ENCODE measurements at places on chromosomes 4 and X.

DNA sequence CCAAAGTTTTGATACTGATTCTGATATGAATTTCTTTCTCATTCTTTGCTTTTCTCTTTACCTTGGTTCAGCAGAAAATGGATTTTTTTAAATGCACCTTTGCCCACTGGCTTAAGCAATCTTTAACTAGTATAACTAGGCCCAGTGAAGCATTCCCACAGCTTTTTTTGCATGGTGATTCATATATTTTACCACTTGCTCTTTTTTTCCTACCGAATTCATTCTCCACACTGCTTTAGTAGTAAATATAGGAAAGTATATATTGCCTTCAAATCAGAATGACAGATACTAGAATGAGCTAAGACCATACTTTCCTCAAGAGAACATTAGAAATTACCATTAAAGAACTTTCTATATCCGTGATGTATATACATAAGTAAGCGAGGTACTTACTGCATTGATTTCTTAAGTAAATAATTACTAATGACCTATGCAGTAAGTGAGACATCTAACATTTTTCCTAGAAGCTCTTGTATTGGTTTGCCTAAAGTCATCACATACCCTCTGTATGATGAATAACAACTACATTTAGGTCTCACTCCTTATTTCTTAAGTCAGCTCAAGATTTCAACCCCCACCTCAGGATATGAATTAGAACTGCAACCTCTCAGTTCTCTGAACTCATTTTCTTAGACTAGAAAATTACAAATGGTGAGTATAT, 44.2 kb downstream of the SLC4A4 start:
- DNase-seq: no peak

DNA sequence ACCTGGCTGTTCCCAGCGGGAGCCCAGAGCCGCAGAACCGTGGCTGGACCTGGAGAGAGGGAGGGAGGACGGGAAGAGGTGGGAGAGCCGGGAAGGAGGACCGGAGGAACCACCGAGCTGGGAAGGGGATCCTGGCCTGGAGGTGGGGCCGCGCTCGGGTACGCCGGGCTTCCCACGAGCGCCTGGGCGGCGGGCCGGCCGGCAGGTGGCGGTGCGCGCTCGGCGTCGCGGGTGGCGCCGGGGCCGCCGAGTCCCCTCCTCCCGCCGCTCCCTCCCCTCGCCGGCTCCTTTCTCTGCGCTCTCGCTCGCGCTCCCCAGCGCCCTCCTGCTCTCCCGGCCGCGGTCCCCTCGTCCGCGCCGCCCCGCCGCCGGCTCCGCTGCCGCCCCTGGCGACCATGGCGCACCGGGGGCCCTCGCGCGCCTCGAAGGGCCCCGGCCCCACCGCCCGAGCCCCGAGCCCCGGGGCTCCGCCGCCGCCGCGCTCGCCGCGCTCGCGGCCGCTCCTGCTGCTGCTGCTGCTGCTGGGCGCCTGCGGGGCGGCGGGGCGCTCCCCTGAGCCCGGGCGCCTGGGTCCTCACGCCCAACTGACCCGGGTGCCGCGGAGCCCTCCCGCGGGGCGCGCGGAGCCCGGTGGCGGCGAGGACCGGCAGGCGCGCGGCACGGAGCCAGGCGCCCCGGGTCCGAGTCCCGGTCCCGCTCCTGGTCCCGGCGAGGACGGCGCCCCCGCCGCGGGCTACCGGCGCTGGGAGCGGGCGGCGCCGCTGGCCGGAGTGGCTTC, at the start of gene SORCS2:
Gene SORCS2 (plus strand): TSS at position 287 of the 778 bp plus-strand sequence.
- DNase-seq: peak; percentile 75

DNA sequence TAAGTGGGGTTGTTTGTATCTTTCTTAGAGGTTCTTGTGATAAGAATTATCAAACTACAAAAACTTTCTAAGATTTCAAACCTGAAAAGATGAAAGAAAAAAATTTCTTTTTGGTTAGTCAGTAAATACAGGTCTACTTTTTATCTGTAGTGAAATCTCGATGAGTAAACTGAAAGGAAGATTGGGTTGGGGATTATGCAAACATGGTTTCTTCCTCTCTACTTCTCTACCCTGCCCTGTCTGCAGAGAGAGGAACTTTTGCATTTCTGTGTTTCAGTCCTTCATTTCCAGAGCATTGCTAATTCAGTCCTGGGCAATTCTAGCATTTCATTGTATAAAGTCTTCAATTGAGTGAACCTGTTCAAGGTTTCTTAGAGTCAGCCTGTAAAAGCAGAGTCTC, 51.6 kb upstream of the IL2 start:
- DNase-seq: peak; percentile 20

DNA sequence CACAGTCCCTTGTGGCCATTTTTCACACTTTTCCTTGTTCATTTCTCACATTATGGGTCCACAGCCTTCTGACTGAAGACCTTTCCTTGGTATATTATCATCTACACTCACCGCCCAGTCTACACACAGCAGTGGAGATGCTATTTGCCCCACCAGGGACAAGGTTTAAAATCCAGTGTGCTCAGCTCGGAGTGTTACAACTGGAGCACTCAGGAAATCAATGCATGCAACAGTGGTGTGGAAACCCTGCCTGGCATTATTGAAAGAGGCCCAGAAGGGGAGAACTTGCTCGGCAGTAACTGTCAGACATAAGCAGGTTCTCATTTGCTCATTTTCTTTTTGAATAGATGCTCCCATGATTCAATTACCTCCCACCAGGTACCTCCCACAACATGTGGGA, 340.9 kb downstream of the DHRSX start:
- no peak for DNase-seq

DNA sequence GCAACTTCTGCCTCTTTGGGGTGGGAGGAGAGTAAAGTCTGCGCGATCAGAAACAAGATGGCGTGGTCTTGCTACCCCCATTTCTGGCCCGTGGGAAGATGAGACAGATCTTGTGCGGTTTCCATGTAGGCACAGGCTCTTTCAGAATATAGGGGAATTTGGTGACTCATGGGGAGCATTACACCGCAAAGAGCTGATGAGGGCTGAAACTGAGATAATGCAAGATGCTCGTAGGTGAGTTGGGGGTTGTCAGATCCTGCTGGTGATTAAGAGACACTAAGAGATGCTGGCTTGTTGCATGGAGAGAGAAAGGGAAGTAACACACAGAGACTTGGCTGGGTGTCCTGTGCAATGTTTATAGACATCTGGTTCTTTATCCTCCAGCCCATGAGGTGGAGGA, 1.5 kb downstream of the EVC start:
- peak; percentile 96 for DNase-seq

DNA sequence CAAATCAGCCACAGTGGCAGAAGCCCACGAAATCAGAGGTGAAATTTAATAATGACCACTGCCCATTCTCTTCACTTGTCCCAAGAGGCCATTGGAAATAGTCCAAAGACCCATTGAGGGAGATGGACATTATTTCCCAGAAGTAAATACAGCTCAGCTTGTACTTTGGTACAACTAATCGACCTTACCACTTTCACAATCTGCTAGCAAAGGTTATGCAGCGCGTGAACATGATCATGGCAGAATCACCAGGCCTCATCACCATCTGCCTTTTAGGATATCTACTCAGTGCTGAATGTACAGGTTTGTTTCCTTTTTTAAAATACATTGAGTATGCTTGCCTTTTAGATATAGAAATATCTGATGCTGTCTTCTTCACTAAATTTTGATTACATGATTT, at the start of gene F9:
Gene F9 (plus strand): TSS at position 190 of the 400 bp plus-strand sequence. CDS start 26 bp downstream, at position 216.
- no peak for DNase-seq

Data from ELR (cell line).